ENCODE measurements at places on chromosomes 1 and 21. TPM values are rescaled to one million over a fixed set of nuclear protein-coding genes. Genes with fewer than 3 reads are reported as not detected.

TIAM1 gene
- 10.4 TPM for total RNA-seq

NBPF10 gene
- 3.1 TPM for total RNA-seq

LRRC38 gene
- total RNA-seq: 0.28 TPM

OR11L1 gene
- total RNA-seq: not detected

WNT4 gene
- total RNA-seq: not detected

PGM1 gene
- 119 TPM for total RNA-seq

SPOCD1 gene
- total RNA-seq: 44.0 TPM

GJA9 gene
- not detected for total RNA-seq

CFHR1 gene
- total RNA-seq: 0.19 TPM

LCE3E gene
- total RNA-seq: not detected

TAS1R3 gene
- total RNA-seq: under 0.01 TPM

LAD1 gene
- under 0.01 TPM for total RNA-seq

TMCC2 gene
- 2.3 TPM for total RNA-seq

PDZK1 gene
- total RNA-seq: 0.38 TPM

SMPDL3B gene
- 0.28 TPM for total RNA-seq

PTBP2 gene
- total RNA-seq: 14.1 TPM

CD1B gene
- not detected for total RNA-seq

ASTN1 gene
- not detected for total RNA-seq

IL19 gene
- not detected for total RNA-seq

KIF26B gene
- 9.3 TPM for total RNA-seq

ADORA1 gene
- 0.38 TPM for total RNA-seq

CDC14A gene
- total RNA-seq: 2.7 TPM

KRTAP20-2 gene
- total RNA-seq: not detected

ANGPTL7 gene
- not detected for total RNA-seq

Measured in regular cardiac myocyte (primary cell).